ENCODE measurements at places on chromosomes 13 and 19.

DNA sequence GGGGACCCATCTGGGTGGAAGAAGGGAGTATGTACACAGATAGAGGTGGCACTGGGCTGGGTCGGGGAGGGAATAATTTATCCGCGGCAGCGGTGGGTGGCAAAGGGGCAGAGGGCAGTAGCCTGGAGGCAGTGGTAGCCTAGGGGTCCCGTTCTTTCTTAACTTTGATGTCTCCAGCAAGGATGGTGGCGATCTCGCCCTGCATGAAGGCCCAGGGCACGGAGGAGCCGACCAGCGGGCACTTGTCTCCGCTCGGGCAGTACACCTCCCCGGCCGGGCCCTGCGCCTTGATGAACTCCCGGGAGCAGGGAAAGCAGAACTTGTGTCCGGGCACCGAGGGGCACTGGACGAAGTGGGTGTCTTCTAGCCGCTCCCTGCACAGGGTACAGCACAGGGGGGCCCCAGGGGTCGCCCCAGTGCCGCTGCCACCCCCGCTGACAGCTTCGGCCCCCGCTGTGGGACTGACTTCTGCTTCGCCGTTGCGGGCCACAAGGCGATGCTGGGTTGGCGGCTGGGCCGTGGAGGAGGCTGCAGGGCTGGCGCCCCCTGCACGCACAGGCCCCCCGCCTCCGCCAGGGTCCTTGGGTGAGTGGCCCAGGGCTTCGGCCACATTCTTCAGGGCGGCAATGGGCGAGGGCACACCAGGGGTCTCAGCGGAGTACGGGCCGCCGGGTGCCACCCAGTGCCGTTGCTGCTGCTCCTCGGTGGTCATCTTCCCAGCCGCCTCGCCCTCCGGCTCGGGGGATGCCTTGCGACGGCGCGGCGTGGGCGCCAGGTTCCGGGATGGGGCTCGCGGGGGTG lies 1.9 kb downstream of the IRF2BP1 start:
- DNase-seq: no peak

- DNase-seq: no peak
Observed at GRCh38 chr19:38674388-38675171, 27.1 kb downstream of the ACTN4 start.

- no peak for DNase-seq
Observed at GRCh38 chr19:32061315-32061714, 284.1 kb upstream of the ZNF507 start.

- DNase-seq: no peak
Observed at GRCh38 chr19:330503-330902, 14.1 kb downstream of the MIER2 start.

- no peak for DNase-seq
Observed at GRCh38 chr13:72198967-72199560, 332.1 kb upstream of the DACH1 start.

DNA sequence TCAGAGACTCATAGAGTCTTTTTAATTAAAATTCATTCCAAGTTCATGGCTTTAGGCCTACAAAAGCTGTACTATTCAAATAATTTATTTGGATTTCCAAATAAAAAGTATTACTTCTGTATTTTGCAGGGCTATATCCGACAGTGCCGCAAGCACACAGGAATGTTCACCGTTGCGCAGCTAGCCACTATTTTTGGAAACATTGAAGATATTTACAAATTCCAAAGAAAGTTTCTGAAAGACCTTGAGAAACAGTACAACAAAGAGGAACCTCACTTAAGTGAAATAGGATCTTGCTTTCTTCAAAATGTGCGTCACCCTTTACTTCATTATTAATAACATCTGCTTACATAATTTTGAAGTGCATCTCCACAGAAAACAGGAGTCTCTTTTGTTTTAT lies 20.5 kb upstream of the C1QTNF9 start:
- no peak for DNase-seq

DNA sequence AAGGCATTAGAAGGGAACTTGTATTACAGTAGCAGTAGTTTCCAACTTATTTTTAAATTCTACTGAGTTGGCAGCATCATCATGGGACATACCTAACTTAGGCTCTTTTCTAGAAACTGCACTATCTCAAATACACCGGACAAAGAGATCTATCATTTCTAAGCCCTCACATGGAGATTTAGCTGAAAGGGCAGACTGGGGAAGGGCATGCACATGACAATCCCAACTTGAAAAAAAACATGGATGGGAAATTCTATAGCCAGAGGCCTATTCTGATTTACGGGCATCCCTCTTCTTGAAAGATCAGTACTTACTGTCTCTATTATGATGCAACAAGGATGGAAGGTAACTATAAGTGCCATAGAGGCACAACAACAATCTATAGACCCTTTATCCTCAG lies 1328.6 kb downstream of the UQCRFS1 start:
- DNase-seq: no peak

GRCh38 chr19:14127929-14128509 lies 8.4 kb downstream of the ASF1B start:
- no peak for DNase-seq

DNA sequence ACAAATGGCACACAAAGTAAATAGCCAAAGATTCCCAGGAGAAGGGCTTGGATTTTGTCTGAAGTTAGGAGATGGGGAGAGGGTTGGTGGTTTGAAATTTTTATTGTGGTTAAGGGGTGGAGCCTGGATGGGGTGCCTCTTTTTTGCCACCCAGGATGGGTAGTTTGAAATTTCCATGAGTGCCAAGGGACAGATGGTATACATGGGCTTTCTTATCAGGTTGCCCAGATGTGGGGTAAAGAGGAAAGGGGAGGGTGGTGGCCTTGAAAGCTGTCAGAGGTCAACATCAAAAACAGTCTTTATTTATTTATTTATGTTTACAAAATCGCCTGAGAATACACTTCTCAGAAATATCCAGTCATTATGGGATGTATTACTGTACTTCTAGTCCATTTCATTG lies 46.2 kb downstream of the LMO7 start:
- no peak for DNase-seq

GRCh38 chr19:2097203-2097885 lies 629 bp downstream of the IZUMO4 start:
- DNase-seq: no peak

GRCh38 chr13:62320129-62321108 lies 904.8 kb upstream of the PCDH20 start:
- no peak for DNase-seq

DNA sequence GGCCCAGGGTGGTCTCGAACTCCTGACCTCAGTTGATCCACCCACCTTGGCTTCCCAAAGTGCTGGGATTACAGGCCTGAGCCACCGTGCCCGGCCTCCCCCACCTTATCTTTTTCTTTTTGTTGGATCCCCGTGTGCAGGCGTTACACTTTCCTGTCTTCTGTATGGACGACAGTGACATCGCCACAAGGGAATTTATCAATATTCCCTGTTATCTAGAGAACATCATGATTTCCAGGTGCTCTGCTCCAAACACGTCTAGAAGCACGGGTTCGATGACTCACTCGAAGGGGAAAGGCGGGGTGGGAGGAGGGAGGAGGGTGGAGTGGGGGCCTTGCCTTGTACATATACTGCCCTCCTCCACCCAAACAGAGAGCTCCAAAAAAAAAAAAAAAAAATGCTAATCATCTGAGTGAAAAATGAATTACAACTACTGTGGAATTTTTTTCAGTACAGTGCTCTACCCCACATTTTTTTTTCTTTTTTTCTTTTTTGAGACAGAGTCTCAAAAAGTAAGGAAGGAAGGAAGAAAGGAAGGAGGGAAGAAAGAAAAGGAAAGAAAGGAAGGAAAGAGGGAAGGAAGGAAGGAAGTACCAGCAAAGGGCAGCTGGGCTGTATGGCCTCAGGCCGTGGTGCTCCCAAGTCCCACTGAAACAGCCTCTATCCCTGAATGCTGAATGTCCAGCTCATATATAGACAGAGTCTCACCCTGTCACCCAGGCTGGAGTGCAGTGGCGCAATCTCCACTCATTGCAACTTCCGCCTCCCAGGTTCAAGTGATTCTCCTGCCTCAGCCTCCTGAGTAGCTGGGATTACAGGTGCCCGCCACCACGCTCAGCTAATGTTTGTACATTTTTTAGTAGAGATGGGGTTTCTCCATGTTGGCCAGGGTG lies 36.8 kb downstream of the INSR start:
- peak; percentile 67 for DNase-seq

DNA sequence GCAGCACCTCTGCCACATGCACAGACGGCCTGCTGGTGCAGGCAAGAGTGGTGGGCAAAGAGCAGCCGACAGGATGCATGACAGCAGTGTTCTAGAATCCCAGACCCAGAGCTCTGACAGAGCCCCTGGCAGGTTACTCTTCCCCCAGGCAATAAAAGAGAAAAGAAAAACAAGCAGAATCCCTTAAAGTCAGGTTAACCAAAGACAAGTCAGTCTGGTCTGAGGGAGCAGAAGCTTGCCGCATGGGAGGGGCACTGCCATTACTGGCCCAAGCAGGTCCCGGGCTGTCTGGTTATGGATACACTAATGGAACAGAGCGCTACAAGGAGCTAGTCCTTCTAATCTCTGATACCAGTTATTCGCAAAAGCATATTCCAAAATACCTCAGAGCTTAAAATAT lies 36.1 kb upstream of the DOCK9 start:
- no peak for DNase-seq

Data from ureter (tissue), 1 donor.